ENCODE measurements at places on chromosomes 6 and 20.
A peak's percentile ranks its signal among the peaks of the same experiment; 100 is the strongest.

DNA sequence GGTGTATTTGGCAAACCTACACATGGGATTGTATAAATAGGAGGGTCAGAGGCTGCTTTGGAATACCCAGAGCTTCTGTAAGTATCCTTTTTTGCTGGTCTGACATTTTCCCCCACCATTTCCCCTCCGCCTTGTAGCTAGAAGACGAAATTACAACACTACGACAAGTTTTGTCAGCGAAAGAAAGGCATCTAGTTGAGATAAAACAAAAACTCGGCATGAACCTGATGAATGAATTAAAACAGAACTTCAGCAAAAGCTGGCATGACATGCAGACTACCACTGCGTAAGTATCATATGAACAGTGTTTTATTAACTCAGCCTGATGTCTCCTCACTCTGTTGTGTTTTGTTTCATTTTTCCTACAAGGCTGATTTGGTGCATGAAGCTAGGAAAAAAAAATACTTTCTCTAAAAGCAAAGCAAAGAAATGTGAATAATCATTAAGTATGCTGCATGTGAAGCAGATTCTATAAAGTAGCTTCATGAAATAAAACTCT is 72.7 kb downstream of the HDDC2 start:
- no peak for DNase-seq

DNA sequence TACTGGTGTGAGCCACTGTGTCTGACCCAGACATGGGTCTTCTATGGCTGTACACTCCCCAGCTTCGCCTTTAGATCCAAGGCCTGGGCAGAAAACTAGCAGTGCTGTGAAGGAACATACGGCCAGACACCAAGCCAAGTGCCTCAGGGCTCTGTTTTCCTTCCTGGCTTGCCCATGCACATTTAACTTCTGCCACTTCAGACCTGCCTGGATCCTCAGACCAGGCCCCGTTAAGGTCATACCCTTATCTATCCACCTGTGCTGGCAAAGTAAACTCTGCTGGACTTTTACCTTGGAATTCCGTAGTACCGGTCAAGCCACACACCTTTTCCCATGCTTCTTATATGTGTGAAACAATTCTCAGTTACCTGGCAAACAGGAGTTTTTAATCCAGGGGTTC is 644.8 kb downstream of the PTPRT start:
- DNase-seq: no peak

GRCh38 chr6:137697267-137697938 is 169.7 kb upstream of the TNFAIP3 start:
- DNase-seq: no peak

GRCh38 chr6:6816716-6817115 is 228.2 kb downstream of the LY86 start:
- DNase-seq: peak; percentile 45

GRCh38 chr20:6079016-6079415 is 25.2 kb upstream of the LRRN4 start:
- DNase-seq: no peak

GRCh38 chr20:37205130-37205529 is 25.8 kb upstream of the MROH8 start:
- DNase-seq: no peak

- no peak for DNase-seq
Observed at GRCh38 chr20:931401-931800, 15.3 kb upstream of the ANGPT4 start.

Measured in GM20000 (cell line).